ENCODE measurements at places on chromosomes 6 and 20.
A peak's percentile ranks its signal among the peaks of the same experiment; 100 is the strongest.

DNA sequence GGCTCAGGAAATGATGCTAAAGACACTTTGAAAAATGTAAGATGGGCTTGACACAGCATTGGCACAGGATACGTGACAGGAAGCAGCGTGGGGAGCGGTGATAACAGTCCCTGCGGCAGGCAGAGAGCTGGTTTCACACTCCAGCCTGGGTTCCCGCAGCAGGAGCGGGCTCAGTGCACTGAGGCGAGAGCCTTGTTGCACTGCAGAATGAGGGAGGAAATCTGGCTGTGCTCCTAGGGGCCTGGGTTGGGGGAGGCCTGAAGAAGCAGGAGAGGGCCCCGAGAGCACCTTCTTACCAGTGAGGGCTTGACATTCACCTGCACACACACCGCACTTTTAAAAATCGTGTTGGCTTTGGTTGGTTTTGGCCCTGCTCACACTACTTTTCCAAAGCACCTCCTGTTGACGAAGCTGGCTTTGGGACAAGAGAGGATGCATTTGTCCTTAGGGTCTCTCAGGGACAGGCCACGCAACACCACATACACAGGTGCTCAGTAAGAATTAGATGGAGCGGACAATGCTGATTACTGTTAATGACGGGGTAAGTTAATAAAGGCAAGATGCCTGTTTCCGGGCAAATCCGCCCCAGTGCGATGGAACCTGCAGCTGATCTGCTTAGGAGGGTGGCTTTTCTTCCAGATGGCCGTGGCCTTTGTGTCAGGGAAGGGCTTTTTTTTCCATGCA is 49.4 kb upstream of the ARMC2 start:
- peak; percentile 25 for DNase-seq

DNA sequence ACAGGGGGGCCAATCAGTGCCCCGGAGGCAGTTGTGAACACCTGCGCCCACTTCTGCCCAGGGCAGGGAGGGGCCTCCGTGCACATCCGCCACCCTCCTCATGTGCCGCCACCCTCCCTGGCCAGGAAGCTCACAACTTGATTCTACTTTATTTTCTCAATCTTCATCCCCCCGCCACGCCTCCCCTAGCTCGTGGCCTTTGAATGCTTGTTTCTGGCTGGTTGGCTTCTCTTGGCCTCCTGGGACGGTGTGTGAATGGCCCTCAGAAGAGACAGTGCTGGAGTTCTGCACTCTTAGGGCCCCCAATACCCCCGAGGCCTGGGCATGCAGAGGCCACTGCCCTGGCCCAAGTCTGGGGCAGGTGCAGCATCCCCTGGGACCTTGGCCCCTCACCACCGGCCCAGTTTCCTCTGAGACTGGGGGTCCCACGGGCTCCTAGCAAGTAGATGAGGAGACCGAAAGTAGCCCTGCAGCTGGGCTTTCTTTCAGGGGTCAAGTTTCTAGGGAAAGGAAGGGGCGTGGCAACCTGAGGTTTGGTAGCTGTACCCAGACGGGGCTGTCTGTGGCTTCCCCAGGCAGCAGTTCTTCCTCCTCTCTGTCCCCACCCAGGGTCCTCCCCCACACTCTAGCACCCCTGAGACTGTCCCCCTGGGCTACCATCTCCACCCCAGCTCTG is 1.3 kb downstream of the RGS19 start:
- DNase-seq: peak; percentile 42

DNA sequence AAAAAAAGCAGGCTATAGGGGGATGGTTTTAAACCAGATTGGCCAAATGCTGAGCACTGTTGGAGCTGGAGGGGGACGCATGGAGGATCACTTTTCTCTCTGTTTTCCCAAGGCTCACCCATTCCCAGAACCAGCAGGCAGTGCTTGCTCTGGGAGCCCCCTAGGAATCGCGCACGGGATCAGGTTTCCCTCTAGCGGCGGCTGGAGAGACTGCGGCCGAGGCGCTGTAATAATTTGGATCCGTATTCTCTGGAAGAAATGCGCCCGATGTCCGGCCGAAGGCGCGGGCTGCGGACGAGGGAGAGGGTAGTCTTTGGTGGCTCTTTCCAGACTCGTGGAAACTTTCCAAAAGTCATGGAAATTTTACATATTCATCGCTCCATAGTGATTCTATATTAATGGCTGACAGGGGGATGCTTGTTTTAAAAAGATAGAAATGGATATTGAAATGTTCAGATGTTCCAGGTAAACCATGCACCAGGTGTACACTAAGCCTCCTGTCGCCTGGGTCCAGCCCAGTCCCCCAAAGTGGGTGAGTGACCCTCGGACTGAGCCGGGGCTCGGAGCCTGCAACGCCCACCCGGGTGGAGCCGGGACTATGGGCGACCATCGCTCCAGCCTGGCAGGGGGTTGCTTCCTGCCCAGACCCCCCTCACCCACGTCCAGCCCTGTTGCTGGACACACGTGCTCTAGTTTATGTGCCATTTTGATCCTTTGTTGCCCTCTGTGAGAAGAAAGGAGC is 78.7 kb upstream of the PHACTR3 start:
- DNase-seq: no peak

GRCh38 chr6:53982366-53983050 is 128.7 kb upstream of the MLIP start:
- DNase-seq: no peak

DNA sequence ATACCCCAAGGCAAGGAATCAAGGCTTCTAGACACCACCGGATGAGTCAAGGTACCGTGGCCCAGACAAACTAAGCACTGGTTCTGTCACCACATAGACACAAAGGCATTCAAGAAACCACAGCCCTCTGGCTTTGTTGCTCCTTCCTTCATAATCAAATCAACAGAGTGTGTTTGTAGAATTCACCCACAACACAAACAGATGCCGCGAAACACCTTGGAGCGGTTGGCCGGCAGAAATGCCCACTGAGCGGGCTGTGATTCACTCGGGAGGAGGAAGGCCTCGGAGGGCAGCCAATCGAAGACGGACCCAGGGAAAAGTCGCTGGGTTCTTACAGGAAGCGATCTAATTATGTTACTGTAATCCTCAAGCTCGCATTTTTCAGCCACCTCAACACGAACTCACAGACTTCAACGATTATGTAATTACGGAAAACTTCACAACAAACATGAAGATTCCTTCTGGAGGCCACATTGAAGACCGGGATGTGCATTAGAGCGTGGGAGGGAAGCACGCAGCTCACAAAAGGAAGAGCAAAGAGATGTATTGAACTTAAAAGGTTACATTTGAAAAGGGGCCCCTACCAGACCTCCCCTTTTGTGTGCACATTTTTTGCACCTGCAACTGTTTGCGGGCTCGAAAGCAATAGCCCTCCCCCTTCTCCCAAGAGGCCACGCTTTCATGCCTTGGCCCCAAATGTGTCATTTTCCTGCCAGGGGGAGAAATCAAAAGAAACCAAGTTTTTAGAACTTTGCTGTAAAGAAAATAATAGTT is 184.7 kb upstream of the PREP start:
- no peak for DNase-seq

GRCh38 chr20:47487175-47487917 is 14.3 kb upstream of the NCOA3 start:
- DNase-seq: no peak

GRCh38 chr6:43942616-43943015 is 172.6 kb downstream of the VEGFA start:
- DNase-seq: no peak

DNA sequence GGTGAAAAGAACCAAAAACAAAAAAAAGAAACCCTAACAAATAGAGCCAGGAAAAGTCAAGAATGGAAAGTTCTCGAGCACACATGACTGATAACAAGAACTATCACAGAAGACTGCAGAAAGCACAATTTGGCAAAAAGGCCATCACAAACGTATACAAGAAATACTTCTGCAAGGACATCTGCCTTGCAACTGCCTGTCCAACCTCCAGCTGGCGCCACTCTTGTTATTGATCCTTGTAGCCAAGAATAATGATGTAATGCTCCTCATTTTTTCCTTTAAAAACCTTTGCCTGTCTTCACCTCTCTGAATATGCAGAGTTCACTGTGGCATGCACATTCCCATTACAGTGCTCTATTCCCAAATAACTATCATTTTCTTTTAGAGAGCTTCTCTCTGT is 87.9 kb upstream of the BMP5 start:
- DNase-seq: no peak

- DNase-seq: no peak
Observed at GRCh38 chr20:38804221-38804620, 1.3 kb upstream of the PPP1R16B start.

GRCh38 chr6:158991017-158991723 is 8.8 kb downstream of the RSPH3 start:
- DNase-seq: no peak

DNA sequence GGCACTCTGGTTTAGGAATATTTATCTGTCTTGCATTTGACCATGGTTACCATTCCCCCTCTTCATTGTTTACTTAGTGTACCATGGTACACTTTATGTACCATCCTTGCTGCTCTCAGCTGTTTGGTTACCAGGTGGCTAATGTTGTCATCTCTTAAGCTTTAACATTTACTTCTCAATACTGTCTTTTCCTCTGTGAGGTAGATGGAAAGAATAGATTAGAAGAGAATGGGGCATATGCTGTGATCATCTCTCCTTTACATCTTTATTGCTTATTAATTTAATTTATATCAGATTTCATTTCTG is 109.2 kb downstream of the NCOA3 start:
- DNase-seq: no peak

- no peak for DNase-seq
Observed at GRCh38 chr6:84788689-84789088, 24.3 kb upstream of the TBX18 start.

GRCh38 chr6:64590965-64591675 is 955.5 kb downstream of the PHF3 start:
- no peak for DNase-seq

DNA sequence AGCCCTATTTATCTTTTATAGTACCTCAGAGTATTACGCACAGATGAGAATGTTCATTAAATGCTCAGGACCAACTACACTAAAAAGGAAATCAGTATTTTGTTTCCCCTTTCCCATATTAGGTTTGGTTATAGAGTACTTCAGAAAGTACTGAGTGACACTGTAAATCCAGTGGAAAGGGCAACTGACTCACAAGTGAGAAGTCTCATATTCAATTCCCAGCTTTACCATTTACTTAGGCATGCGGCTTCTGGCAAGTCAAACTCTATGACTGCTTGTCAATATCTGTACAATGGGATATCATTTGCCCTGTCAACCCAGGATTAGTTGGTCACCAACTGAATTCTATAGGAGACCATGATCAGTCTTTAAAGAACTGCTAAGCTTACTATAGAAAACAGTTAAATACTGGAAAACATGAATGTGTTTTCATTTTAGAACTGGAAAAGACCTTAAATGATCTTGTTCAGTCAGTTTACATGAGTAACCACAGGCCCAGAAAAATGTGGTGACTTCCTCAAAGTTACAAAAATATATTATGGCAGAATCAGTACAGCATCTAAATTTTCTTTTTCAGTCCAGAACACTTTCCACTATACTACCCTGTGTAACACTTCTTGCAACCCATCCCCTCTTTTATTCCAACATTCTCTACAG is 3.6 kb downstream of the MAP3K7 start:
- DNase-seq: no peak

GRCh38 chr6:135310291-135310690 is 129.2 kb downstream of the MYB start:
- DNase-seq: no peak

DNA sequence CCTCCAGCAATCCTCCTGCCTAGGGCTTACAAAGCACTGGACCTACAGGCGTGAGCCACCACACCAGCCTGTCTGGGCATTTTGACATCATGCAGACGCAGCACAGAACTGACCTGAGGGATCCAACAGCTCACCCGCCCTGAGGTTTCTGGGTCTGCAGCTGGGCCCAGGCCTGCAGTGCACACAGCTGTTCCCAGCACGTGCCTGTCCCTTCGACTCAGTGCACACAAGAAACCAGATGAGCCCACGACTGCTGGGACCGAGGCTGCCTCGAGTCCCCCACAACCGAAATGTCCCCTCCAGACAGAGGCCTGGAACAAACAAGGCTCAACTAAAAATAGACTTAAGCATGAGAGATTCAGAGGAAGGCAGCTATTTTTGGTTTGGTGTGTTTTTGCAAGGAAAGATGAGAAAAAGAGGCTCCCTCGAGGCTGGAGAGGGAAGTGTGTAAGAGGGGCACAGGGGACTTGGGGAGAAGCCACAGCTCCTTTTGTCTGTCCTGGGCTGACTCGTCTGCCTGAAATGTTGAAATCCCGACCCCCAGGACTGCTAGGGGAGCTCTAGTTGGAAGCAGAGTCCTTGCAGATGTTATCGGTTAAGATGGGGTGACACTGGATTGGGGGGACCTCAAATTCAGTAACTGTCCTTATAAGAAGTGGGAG is 66.3 kb downstream of the YTHDF1 start:
- DNase-seq: no peak

GRCh38 chr20:23123886-23124285 is 37.8 kb upstream of the CD93 start:
- no peak for DNase-seq

- no peak for DNase-seq
Observed at GRCh38 chr6:16766043-16766536, 4.8 kb upstream of the ATXN1 start.

GRCh38 chr20:32271620-32272019 is 5.8 kb upstream of the KIF3B start:
- no peak for DNase-seq

DNA sequence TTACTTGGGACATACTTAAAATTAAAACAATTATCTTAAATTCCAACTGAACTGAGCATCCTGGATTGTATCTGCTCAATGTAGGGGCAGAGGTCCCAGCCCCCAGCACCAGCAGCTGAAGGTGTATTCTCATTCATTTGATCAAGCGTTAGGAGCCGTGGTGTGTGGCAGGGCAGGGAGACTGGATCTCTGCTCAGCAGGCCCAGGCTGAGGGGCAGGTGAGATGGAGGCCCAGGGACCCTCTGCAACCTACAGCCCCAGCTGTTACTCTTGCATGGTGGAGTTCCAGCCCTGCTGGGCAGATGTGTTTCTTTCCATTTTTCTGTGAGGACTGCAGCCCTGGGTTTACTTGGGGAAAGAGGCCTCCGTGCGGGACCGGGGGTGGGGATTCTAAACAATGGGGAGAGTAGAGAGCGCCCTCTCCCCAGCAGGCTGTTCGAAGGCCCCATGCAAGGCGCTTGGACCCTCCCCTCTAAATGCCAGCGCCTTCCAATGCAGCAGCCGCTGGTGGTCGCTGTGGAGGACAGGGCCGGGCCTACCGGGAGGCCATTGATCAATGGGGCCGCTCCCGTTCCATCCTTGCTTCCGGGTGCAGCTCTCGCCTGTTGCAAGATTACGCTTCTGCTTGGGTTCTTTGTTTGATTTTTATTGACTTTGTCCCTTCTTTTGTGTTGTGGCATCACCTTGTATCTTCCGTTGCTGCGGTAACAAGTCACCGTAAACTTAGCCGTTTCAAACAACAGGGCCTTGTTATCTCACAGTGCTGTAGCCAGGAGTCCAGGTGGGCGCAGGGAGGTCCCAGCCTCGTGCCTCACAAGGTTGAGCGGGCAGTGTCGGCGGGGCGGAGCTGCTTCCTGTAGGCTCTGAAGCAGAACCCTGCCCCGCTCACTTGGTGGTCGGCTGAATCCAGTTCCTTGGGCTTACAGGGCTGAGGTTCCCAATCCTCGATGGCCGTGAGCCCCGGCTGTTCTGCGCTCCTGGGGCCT is 134.8 kb upstream of the PHACTR3 start:
- DNase-seq: no peak

- no peak for DNase-seq
Observed at GRCh38 chr6:96073555-96073954, 57.8 kb downstream of the FUT9 start.

GRCh38 chr6:126603410-126603809 is 263.5 kb downstream of the CENPW start:
- no peak for DNase-seq
